ENCODE measurements at places on chromosomes 1 and 21.
A peak's percentile ranks its signal among the peaks of the same experiment; 100 is the strongest.

GRCh38 chr1:180489313-180489712 lies 13.1 kb downstream of the ACBD6 start:
- DNase-seq = no peak

GRCh38 chr1:63557365-63557987 lies 34.2 kb downstream of the EFCAB7 start:
- peak; percentile 54 for DNase-seq

DNA sequence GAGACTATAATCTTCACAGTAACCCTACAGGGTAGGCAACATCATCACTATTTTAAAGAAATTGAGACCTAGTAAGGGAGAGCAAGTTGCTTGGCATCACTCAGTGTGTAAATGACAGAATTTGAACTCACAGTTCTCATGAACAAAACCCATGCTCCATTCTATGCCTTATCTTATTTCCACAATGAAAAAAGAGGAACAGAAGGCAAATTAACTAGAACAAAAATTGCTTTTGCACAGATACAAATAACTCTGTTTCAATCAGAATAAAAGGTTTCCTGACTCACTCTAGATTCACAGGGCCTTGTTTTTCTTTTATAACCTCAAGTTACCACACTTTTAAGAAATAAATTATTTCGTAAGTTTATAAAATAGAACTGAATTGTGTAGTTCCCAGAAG lies 90.1 kb downstream of the UCHL5 start:
- DNase-seq = no peak

- DNase-seq = no peak
Observed at GRCh38 chr1:193555662-193556441, 369.4 kb upstream of the B3GALT2 start.

GRCh38 chr1:59367301-59368007 lies 70.6 kb downstream of the FGGY start:
- DNase-seq = peak; percentile 59

- no peak for DNase-seq
Observed at GRCh38 chr1:201015551-201016091, 7.9 kb downstream of the KIF21B start.

DNA sequence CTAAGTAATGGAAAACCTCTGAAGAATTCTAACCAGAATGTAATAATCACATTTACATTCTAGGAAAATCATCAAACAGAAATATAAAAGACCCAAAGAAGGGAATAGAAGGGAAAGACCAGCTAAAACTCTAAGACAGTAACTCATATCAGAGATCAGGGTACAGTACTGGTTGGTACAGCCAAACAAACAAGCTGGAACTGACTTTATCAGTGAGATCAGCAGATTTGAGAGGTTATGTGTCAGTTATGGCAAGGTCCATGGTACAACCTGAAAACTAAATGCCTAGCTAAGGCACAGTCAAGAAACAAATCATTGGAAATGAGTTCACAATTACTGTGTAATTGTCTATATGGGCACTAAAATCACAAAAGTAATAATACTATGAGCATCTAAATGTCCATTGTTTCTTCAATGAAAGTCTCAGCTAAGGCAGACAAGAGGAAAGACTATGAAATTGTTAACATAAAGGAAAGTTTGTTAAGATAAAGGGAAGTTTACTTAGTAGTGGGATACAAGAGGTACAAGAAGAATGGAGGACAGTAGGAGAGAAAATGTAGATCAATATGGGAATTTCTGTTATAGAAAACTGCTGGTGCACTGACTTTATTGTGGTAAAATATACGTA lies 75.8 kb downstream of the TRIM33 start:
- no peak for DNase-seq

DNA sequence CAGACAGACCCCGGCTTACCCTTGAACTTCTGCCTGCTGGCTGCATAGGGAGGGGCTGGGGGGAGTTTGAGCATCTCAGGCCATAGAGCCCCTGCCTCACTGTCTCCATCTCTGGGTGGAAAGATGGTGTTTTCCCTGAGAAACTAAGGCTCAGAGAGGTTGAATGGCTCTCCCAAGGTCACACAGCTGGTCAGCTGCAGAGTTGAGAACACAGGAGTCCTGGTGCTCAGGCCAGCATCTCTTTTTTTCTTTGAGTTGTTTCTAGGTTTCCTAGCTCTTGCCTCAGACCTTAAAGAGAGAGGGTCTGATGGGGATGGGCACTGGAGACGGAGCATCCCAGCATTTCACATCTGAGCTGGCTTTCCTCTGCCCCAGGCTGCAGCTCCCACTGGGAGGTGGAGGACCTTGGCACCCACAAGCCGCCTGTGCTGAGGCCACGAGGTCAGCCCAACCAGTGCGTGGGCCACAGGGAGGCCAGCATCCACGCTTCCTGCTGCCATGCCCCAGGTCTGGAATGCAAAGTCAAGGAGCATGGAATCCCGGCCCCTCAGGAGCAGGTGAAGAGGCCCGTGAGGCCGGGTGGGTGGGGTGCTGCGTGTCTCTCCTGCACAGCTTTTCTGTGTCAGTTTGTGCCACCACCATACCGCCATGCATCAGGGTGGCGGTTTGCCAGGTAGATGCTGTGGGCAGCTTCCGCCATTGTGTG lies 21.8 kb downstream of the PCSK9 start:
- DNase-seq = no peak

DNA sequence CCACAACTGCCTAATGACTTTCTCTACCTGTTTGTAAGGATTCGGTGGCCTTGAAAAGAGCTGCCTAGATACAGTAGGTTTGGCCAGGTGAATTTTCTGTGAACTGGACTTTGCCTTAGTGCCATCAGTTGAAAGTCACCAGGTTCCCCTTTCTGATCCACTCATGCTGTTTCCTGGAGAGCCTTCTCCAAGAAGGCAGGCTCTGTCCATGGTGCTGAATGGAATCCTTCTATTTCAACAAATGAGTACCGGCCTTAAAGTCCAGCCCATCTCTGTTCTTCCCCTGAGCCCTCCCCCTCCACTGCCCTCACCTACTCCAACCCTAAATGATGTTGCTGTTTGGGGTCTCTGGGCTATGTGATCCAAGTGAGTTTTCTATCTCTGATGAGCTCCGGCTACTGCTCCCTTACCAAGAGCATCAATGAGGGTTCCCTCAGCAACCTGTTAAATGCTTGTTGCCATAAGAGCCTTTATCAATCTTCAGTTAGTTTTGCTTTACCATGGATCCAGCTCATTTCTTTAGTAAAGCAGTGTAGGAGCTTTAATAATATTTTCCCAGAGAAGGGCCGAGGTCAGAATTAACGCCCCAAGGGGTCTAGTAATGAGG lies 500.4 kb downstream of the PTPRU start:
- peak; percentile 64 for DNase-seq

- DNase-seq = no peak
Observed at GRCh38 chr1:77030401-77031105, 163.3 kb downstream of the ST6GALNAC5 start.

- DNase-seq = no peak
Observed at GRCh38 chr1:209386156-209386555, 197.4 kb upstream of the CAMK1G start.

DNA sequence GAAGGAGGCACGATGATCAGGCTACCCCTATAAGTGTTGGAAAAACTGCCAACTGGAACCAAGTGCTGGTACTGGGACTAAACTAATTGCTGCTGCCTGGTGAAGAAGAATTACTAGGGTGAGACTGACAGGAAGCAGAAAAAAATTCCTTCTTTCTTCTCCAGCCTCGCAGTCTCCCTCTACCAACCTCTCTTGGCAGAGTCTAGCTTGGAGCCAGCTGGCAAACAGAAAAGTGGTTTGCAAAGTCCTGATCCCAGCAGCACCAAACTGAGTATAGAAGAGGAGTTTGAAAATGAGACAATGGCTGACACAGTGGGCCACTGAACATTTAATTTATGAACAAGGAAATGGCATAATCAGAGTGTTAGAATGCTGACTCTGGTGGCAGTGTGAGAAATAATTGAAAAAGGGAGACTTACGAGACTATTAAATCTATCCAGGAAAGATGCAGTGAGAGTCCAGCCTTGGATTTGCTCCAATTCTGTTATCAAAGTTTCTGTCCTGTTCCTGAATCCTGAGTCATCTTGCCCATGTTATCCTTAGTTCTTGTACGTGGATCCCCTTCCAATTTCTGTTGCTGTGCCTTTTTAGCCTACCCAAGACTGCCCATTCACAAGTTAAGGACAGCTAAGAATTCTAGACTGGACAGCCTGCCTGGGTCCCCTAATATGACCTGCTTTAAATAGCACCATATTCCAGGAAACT lies 23.7 kb upstream of the DISP1 start:
- DNase-seq = no peak

GRCh38 chr1:172137703-172138454 lies 282.6 kb upstream of the C1orf105 start:
- DNase-seq = no peak

GRCh38 chr1:24986372-24986965 lies 56.4 kb upstream of the RUNX3 start:
- DNase-seq = no peak

- DNase-seq = no peak
Observed at GRCh38 chr1:216710598-216711333, 12.5 kb downstream of the ESRRG start.

GRCh38 chr1:17635276-17635675 lies 95.8 kb downstream of the ARHGEF10L start:
- no peak for DNase-seq

- no peak for DNase-seq
Observed at GRCh38 chr1:1260843-1261560, 12.7 kb downstream of the UBE2J2 start.

DNA sequence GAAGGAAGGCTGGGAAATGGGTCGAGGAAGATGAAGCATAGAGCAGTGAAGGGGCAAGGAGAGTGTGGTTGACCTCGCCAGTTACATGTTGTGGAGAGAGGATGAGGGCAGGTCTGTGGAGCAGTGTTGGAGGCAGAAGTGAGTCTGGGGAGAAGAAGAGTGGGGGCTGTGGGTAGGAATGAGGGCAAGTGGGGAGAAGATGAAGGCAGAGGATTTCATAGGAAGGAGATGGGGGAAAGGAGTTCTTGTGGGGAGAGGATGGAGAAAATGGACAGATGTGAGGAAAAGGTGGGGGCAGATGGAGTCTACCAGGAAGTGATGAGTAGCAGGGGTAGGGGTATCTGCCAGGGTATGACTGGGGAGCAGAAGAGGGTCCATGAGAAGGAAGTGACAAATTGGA lies 3.6 kb downstream of the ARMH1 start:
- no peak for DNase-seq

- no peak for DNase-seq
Observed at GRCh38 chr1:108584428-108584856, 24.5 kb downstream of the EEIG2 start.

GRCh38 chr1:228794810-228795209 lies 59.5 kb downstream of the RHOU start:
- DNase-seq = no peak

DNA sequence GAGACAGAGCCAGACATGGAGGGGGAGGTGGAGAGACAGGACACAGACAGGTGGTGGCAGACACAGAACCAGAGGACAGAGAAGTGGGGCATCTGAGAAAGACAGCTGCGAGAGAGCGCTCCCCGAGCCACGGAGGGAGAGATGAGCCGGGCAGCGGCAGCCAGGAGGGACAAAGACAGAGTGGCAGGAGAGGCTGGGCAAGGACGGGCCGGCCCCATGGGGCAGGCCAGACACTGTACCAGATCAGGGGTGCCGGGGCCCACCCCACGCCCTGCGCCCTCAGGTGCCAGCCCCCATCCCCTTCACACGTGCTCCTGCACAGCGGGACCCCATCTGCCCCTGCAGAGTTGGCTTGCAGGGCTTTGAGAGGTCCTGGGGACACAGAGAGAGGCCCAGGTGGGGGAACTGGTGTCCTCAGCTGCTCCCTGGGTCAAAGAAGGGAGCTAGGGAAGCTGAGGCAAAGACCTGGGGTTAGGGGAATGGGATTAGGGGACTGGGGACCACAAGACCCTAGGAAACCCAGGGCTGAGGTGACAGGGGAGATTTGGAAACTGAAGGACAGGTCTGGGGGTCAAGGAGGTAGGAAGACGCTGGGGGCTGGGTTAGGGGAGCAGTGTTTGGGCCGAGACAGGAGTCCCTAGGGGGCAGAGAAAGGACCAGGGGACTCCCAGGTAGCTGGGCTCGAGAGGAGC lies 643 bp downstream of the FNDC5 start:
- no peak for DNase-seq

- DNase-seq = no peak
Observed at GRCh38 chr1:18830596-18830995, 28.9 kb downstream of the TAS1R2 start.

- DNase-seq = peak; percentile 40
Observed at GRCh38 chr1:89998306-89998705, 3.4 kb downstream of the ZNF326 start.

DNA sequence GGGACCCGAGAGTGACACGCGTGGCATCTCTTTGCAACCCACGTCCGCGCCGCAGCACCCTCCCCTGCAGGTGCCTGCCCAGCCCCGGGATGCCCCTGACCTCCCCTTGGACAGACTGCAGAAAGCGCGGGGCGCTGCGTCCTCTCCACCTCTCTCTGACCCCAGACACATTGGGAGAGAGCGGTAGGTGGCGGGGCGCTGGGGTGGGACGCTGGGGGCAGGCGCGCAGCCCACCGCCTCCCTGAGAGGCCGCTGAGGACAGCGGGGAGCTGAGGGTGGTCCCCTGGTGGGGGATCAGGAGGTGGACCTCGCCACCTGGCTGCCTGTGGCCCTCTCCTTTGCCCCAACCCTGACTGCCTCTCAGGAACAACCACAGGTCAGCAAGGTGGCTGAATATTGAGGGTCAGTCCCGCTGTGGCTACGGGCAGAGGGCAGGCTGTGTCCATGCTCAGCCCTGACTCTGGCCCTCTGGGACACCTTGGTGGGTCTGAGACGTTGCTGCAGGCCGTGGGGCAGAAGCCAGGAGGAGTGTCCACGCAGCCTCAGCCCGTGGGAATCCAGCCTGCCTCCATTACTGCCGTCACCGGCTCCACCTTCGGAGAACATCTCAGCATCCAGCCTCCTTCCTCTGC lies 761 bp upstream of the UBE2J2 start:
- DNase-seq = no peak

DNA sequence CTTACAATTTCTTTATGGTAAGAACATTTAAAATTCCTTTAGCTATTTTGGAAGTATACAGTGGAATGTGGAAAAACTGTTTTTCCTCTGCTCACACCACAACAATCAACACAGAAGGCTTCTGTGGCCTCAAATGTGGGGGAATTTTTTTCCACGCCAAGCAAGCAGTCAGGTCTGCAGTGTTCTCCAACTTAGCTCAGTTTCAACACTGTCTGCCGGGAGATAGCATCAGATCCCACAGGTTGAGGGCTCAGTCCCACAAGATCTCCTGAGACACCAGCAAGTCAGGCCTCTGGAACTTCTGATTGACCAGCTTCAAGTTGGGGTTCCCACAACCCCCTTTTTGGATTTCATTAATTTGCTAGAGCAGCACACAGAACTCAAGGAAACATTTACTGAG lies 50.3 kb downstream of the PTBP2 start:
- DNase-seq = no peak

GRCh38 chr1:119948342-119949214 lies 52.3 kb upstream of the ADAM30 start:
- peak; percentile 83 for DNase-seq

DNA sequence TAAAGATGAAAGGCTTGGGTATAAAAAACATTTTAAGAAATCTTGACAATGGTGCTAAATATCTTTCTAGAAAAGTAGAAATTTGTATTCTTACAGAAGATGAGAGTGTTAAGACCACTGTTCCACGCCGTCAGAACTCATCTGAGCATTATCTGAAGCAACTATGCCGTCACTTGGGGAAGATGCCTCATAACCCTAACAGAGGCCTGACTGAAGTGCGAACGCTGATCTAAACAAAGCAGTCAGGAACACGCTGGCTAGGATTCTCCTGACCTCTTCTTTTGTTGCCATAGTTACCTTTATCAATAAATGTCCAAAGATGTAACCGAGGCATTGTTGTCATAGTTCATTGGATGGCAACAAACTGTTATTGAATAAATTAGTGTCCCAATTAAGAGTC lies 612.4 kb downstream of the LTN1 start:
- DNase-seq = no peak

GRCh38 chr1:2322581-2323211 lies 68.7 kb downstream of the MORN1 start:
- DNase-seq = no peak

Measured in ELR (cell line).